ENCODE measurements at places on chromosomes 5 and 9.
A peak's percentile ranks its signal among the peaks of the same experiment; 100 is the strongest.

- no peak for DNase-seq
These were observed 17.2 kb upstream of the PDCD1LG2 start for GRCh38 chr9:5492965-5493678.

DNA sequence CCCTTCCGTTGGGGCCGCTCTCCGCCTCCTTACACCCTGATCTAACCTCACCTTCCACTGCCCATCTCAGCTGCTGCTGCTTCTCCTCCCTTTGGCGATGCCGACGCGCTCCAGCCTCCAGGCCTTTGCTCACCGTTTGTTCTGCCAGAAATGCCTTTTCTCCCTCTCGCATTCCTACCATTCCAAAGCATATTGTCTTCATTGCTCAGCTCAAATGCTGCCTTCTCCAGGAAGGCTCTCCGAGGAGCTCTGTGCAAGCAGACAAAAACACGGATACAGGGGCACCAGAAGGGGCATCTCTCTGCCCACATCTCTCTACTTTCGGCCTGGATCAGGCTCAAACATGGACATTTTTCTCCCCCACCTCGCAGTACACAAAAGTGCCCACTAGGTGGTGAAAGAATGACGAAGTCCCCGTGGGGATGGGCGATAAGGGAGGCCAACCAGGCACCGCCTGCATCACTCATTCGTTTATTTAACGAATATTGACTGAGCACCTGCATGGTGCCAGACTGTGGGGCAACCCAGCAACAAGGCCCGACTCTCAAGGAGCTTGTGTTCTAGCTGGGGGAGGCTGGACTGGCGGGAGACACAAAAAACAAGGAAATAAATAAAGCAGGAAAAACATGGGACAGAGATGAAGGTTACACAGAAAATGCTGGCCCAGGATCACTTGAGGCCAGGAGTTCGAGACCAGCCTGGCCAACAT, 7.3 kb upstream of the GRHPR start:
- DNase-seq, result peak; percentile 59

- no peak for DNase-seq
These were observed 34.2 kb downstream of the PAX5 start for GRCh38 chr9:36999728-37000333.

DNA sequence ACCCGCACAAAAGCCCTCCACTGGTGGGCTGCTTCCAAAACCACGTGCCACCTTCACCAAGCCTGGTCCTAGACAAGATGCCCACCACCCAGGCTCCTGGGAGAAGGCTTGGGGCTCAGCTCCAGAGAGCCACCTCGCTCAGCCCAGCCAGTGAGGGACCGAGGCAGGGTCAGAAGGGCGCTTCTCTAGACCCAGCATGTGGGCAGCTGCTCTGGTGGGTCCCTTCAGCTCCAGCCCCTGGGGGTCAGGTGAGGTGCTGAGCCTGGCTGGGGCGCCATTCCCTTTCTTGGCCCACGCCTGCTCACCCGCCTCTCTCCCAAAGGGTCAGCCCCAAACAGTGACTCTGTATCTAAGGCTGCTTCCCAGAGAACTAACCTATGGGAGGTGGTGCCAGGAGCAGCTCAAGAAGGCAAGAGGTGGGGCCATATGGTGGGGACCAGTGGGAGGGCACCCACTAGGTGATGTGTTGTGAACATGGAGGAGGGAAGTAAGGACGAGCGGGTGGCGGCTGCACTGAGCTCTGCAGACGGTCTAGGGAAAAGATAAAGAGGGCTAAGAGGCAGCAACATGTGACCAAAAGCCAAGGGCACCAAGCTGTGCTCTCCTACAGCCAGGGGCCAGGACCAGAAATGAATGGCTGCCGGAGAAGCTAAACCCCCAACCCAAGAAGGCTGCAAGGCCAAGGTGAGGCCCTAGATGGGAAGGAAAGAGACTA, 79.3 kb downstream of the CAMSAP1 start:
- no peak for DNase-seq

DNA sequence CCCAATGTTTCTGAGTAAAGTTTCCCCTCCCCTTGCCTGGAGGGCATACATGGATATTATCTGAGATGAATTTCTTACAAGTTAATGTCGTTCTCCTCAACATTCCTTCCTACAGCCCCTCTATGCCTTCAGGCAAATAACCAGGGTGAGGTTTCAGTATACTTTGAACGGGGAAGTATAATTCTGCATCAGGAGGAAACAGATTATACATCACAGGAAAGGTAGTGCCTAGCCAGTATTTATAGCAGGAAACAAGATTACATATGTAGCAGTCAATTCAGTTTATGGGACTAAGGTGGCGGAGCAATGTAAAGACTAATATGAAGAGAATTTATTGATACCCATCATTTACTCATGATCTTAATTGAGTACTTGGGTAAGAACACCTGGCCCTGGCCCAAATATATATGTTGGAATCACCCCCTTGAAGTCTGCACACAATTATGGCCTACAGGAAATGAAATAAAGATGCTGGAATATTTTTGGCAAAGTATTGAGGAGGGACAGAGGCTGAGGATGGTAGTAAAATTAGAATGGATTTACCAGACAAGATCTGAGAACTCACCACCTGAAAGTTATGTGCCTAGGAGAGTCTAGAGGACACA, 661.1 kb downstream of the PTPRD start:
- no peak for DNase-seq

DNA sequence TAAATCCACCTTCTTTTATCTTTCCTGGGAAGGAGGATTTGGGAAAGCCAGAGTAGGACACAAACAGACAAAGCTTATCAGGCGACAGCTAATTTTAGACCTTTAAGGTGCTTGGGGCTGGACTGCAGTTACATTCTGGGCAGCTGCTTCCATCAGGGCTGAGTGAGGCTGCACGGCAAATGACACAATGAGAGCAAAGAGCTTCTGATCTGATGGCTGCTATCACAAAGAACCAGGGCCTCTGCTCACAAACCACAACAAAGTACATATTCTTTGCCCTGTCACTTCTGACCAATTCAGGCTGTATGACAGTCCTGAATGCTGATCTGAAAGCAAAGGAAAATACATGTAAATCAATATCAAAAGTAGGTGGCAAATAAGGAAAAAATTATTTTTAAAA, 93.1 kb downstream of the MRPS27 start:
- DNase-seq, result no peak

DNA sequence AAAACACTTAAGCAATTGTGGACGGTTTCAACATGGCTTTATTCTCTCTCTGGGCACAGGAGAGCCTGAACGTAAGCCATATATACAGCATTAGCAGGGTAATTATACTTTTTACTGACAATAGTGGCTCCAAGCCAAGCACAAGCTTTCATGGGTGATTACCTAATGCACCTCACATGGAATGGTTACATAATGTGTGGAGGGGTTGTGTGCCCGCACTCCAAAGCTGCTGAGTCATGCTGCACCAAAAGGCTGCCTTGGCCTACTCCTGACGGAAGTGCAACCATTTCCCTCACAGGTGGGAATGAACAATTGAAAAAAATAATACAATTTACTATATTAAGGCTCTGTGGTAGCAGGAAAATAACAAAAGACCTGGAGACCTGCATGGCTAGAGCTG, 86.5 kb upstream of the ATP10B start:
- no peak for DNase-seq

- DNase-seq, result no peak
These were observed 6.6 kb downstream of the FLT4 start for GRCh38 chr5:180642779-180643178.

- no peak for DNase-seq
These were observed 812 bp downstream of the SREK1 start for GRCh38 chr5:66144834-66145390.

DNA sequence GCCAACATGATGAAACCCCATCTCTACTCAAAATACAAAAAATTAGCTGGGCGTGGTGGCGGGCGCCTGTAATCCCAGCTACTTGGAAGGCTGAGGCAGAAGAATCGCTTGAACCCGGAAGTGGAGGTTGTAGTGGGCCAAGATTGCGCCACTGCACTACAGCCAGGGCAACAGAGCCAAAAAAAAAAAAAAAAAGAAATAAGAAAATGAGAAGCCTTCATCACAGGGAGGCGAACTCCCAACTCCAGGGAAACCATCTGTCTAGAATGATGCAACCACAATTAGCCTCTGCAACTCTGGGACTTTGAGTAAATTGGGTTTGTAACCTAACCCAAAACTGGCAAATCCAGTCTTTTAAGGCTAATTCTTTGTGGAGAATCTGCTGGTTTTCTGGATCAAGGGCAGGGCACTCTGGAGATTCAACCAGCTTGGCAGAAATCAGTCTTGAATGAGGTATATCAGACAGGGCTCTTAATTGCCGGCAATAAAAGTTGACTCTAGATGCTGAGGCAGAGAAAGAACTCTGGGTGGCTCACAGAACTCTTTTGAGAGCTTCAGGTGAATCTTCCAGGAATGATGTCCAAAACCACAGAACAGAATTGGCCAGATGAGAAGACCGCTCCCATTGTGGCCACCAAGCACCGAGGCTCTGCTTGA, 9.9 kb downstream of the S100Z start:
- DNase-seq, result no peak

DNA sequence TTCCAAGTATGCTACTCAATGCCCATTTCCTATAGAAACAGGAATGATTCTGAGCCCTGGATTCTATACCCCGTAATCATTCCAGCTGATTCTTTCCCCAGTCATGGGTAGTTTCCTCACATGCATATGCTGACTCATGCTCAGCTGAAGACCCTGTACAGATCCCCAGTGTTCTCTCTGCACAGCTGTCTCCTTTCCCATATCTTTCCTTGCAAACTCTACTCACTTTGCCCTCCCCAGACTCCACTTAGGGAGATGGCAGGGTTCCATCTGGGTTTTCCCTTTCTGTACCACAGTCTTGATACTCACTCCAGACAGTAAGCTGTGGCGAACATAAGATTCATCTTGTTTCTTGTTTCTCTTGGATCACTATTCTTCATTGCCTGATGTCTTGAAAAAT, 357.6 kb downstream of the RAB3C start:
- no peak for DNase-seq

DNA sequence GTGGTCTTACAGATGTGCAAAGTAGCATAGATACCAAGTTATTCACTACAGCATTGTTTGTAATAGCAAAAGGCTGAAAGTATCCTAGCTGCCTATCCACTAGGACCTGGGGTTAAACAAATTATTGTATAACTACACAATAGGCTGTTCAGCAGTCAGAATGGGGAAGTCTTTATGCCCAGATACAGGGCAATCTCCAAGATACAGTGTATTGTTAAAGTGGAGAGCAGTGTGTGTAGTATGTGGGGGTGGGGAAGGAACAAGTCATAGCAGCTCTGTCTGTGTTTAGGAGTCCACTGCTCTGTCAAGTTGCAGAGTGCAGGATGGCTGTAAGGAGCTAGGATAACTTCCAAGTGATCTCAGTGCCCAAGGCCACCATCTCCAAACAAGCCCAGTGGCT, 5.5 kb downstream of the PCYOX1L start:
- no peak for DNase-seq

- no peak for DNase-seq
These were observed 46.8 kb upstream of the HAND1 start for GRCh38 chr5:154524859-154525258.

- no peak for DNase-seq
These were observed 128.9 kb upstream of the CCNH start for GRCh38 chr5:87541676-87542075.

DNA sequence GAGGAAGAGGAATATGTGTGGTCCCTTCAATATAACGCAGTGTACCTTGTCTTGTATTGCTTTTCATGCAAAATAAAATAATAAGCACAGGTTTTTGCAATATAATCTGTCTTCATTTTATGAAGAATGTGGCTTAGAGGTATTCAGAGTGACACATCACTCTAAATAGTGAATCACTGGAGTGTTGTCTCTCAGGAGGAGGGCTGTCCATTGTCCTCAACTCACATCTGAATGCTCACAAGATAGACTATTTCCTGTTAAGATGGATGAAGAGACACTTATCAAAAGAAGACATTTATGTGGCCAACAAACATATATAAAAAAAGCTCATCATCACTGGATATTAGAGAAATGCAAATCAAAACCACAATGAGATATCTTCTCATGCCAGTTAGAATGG, 1147.5 kb upstream of the C9orf72 start:
- no peak for DNase-seq

DNA sequence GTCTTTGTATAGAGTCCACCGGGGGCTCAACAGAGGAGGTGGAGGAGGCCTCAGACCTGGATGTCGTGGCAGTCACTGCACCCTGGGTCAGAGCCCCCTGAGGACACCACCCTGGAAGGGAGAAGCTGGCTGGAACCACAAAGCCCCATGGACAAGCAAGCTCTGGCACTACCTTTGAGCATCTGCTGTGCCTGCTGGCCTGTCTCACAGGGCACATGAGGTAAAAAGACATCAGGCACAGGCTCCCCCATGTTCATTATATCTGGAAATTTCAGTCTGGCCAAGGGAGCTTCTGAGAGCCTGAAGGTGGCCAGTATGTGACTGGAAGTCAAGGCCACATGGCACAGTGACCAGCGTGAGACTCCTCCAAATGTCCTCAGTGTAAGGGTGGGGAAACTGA, 22.9 kb downstream of the KCNMB1 start:
- DNase-seq, result no peak

GRCh38 chr5:99005506-99005905, 76.7 kb upstream of the CHD1 start:
- no peak for DNase-seq

- peak; percentile 1 for DNase-seq
These were observed 77.4 kb upstream of the DMRT1 start for GRCh38 chr9:764105-764524.
